T-helper 2 cell (primary cell): ENCODE measurements at places on chromosomes 5 and 9.

GRCh38 chr9:93172666-93173364 lies 11.1 kb upstream of the WNK2 start:
- DNase-seq: no peak

GRCh38 chr9:107600060-107600573 lies 110.5 kb upstream of the KLF4 start:
- no peak for DNase-seq

DNA sequence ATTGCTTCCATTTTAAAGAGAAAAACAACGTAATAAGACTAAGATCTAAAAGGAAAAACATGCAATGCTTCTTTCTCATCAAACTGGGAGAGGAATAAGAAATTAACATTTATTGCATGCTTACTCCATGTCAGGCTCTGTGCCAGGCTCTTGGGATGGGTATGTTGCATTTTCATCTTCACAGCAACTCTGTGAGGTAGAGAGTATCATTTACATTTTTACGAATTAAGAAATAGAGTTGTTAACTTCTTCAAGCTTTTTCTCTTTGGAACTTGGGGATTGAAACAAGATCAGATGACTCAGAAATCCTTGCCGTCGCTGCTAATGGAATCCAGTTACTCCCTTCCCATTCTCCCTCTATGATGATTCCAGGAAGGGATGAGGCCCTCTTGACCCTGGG lies 39.5 kb downstream of the PDE8B start:
- no peak for DNase-seq

DNA sequence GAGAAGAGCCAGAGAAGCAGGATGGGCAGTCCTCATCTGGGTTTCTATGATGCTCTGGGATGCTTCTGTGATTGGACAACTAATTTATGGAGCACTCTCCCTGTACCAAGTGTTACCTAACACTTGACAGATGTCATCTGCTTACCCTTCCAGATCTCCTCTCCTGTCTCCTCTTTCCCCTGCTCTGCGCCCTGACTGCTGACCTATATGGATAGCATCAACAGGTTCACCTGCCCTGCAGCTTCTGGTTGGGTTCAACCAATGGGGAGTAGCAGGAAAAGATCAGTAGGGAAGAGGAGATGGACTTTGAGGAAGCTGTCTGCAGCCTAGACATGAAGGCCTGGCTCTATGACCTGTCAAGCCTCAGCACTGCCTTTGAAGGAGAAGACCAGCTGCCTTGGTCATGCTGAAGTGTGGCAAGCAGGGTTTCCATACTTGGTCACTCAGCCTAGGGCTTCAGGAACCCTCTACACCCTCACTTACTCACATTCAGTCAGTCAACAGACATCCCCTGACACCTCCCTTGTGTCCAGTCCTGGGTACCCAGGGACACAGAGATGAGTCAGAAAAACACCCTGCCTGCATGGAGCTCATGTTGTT lies 11.3 kb upstream of the P4HA2 start:
- DNase-seq: no peak

- no peak for DNase-seq
Observed at GRCh38 chr9:112719696-112720095, 1.8 kb upstream of the INIP start.

GRCh38 chr9:36152741-36153438 lies 16.3 kb upstream of the CCIN start:
- DNase-seq: no peak

- no peak for DNase-seq
Observed at GRCh38 chr5:147734894-147735293, 47.6 kb downstream of the JAKMIP2 start.

GRCh38 chr5:157689942-157690689 lies 18.8 kb downstream of the C5orf52 start:
- peak; percentile 22 for DNase-seq

DNA sequence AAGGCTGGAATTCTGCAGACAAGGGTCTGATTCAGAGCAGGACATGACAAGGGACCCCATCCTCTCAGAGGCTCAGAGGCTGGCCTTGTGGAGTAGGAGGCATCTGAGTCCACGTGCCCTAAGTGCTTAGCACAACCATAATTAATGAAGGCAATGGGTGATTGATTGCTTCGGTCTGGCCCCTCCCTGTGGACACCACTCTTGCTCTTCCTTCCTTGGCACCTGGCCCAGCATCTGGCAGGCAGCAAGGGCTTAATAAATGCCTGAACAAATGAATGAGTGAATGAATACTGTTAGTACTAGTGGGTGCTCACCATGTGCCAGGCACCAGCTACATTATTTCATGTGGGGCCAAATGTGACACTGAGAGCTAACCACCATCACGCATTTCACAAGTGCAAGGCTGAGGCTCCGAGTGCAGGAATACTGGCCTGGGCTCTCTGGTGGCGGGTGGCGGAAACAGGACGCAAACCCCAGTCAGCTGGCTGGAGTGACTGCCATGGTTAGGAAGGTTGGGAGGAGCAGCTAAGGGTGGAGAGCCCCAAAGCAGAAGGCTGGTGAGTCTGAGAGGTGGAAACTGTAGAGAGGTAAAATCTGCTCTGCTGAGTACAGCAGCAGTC lies 53.6 kb downstream of the ASS1 start:
- peak; percentile 23 for DNase-seq

DNA sequence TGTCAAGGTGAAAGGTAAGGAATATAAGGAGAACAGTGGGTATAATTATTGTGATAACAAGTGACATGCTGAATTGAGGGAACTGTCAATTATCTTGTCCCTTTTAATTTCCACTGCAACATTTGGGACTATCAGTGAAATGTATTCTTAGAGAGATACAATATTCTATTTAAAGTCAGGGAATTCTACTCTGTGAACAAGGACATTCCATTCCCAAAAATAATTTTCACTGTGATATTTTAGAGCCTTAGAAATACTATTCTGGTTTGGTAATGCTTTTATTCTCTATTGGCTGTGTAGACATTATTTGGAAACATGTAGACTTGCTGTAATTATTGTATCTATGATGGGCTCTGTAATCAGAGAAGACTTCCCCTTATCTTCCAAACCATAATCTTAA lies 248.0 kb upstream of the PCSK5 start:
- no peak for DNase-seq

- DNase-seq: no peak
Observed at GRCh38 chr9:99173570-99174504, 47.9 kb downstream of the ALG2 start.

- no peak for DNase-seq
Observed at GRCh38 chr5:171422902-171423663, 3.6 kb downstream of the FGF18 start.

DNA sequence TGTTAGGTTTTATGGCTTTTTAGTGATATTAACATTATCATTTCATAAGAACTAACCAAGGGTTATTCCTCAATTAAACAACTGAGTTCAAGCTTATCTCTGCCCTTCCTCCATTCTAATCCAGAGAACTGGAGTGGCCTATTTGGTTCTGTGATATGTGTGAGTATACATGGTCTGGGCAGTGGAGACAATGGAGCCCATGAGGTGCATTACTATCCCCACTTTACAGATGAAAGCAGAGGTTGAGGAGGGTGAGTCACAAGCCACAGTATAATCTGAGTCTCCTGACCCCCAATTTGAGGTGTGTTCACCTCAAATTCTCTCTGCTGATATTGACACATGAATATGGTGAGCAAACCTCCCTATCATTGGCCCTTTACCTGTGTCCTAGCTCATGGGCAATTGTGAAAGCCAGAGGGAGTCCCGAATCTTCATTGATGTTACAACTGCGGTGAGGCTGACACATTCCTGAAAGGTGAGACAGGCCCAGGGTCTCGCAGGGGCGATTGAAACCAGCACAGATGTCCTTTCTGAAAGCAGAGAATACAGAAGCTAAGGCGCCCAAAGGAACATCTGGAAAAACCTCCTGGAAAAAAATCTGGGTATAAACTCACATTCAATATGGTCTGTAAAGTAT lies 217.2 kb downstream of the TARS1 start:
- DNase-seq: no peak

- no peak for DNase-seq
Observed at GRCh38 chr9:134303601-134304000, 22.7 kb upstream of the RXRA start.

DNA sequence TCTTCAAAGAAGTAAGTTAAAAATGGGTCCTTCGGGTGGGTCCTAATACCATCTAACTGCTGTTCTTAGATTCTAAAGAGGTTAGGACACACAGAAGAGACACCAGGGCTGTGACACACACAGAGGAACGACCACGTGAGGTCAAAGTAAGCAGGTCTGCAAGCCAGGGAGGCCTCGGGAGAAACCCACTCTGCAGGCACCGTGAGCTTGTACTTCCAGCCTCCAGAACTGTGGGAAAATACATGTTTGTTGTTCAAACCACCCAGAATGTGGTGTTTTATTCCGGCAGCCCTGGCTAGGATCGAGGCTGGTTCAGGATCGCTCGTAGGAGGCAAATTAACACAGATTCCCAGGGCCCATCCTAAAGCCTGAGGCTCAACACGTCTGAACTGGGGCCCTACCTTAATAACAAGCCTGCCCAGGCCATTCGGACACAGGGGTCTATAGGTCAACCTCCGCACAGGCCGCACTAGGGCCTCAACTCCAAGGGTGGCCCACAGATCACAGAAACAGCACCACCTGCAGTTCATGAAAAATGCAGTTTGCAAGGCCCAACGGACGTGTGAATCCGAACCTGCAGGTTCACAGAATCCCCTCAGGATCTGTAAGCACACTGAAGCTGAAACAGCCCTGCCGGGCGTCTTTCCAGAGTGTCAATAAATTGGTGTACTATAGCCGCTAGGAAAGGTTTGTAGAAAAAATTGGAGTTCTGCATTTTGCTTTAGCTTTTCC lies 7.1 kb downstream of the MED10 start:
- DNase-seq: no peak

GRCh38 chr9:8660383-8660782 lies 860.8 kb upstream of the DMAC1 start:
- DNase-seq: no peak

- DNase-seq: no peak
Observed at GRCh38 chr5:181044662-181045305, 4.7 kb downstream of the BTNL9 start.

DNA sequence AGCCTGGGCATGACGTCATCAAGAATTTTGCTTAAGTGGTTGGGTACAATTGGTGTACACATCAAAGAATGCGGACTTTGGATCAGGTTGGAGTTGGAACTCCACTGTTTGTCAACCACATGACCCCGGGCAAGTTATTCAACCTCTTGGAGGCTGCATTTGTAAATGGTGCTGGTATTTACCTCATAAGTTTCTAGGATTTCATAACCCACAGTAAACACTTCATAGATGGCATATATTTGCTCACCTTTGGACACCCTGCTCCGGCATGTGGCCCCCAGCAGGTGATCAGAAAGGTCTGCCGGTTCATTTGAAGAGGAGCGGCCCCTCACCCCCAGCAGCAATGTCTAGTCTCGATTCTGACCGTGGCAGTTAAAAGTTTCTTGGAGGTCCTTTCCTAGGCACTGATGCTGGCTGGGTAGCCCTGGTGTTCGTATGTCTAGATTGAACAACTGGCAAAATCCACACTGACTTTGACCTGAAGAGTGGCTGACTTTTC lies 60.6 kb downstream of the IL6ST start:
- no peak for DNase-seq

DNA sequence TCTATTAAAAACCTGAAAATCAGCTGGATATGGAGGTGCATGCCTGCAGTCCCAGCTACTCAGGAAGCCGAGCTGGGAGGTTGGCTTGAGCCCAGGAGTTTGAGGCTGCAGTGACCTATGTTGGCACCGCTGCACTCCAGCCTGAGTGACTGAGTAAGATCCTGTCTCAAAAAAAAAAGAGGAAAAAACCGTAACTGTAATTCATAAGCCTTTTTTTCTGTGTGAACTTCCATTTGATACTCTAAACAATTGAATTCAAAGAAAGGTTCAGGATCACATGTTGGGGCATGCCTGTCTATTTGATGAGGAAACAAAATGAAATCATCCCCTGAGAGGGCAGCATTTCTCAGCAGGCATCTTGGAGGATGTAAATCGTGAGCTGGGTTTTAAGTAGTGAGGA lies 38.8 kb downstream of the ITGA2 start:
- DNase-seq: no peak

DNA sequence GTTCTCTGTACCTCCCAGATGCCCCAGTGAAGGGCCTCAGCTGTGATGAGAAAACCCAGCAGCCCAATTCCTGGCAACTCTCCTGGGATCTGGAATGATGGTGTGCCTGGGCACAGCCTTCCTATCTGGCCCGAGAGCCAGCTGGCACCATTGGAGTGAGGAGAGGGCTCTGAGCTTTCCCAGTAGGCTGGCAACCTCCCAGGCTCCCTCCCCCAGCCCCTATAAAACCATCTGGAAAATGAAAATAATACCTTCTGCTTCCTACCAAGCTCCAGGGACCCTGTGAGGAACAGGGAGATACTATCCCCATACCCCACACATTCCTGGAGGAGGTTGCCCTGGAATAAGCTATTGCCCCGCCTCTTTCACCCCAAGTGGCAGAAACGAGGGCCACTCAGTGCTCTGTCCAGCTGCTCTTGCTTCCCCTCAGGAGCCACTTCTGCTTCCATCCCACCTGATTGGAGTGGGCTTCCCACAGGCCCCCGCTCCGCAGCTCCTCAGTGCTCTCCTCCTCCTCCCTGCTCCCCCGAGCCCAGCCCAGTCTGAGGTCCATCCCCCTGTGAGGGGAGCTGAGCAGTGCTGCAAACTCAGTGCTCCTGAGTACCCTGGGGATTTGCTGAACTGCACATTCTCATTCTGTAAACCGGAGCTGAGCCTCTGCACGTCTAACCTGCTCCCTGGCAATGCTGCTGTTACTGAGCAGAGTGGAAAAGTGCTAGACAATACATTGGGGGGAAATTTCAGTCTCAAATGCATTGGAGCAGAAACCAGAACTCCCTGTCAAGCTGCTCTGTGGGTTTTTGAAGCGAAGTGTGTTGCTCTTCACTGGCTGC lies 74.7 kb downstream of the THBS4 start:
- DNase-seq: no peak

DNA sequence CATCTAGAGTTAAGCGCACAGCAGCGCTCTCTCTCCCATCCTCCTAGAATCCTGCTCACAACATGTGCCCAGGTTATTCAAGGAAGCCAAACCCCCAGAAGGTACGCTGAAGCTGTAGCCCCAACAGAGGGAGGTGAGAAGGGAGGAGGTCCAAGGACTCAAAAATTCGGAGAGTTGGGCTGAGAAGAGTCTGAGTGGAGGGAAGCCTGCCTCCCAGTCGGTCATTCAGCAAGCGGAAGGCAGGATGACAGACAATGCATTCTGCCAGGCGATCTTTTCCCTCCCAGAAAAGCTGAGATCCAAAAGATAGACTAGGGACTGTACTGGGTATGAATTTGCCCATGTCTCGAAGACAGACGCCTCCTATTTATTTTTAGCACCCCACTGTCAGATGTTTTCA lies 189.2 kb downstream of the FRMD3 start:
- DNase-seq: no peak

- DNase-seq: no peak
Observed at GRCh38 chr5:38596981-38597380, 40.5 kb upstream of the LIFR start.

- no peak for DNase-seq
Observed at GRCh38 chr5:26761446-26761845, 276.9 kb downstream of the CDH9 start.
